Type B pancreatic cell (in vitro differentiated cells): ENCODE measurements at places on chromosomes 4 and X. TPM values are rescaled to one million over a fixed set of nuclear protein-coding genes. Genes with fewer than 3 reads are reported as not detected.

DNA sequence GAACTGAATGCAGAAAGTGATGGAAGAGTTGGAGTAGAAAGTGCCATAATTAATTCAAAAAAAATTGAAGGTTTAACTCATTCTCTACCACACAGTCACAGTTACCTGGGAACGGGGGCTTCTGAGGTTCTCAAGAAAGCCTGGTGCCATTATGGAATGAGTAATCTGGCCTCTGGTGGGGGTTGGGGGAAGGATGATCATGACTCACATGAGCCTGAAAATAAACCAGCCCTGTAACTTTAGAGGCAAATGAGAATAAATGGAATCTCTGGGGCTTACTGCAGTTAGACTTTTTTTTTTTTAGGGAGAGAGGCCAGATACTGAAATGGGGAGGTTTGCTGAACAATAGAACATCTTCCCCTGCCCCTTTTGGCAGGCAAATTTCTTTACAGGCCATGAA, 55.3 kb downstream of the SOD3 start:
- no peak for DNase-seq

Gene WAS
- 0.62 and 0.82 TPM in 2 replicates for total RNA-seq

Gene ESX1
- 0.19 TPM in 1 of 2 replicates, not detected in the other for total RNA-seq

GRCh38 chr4:17577665-17578481, 875 bp downstream of the LAP3 start:
- DNase-seq: no peak

DNA sequence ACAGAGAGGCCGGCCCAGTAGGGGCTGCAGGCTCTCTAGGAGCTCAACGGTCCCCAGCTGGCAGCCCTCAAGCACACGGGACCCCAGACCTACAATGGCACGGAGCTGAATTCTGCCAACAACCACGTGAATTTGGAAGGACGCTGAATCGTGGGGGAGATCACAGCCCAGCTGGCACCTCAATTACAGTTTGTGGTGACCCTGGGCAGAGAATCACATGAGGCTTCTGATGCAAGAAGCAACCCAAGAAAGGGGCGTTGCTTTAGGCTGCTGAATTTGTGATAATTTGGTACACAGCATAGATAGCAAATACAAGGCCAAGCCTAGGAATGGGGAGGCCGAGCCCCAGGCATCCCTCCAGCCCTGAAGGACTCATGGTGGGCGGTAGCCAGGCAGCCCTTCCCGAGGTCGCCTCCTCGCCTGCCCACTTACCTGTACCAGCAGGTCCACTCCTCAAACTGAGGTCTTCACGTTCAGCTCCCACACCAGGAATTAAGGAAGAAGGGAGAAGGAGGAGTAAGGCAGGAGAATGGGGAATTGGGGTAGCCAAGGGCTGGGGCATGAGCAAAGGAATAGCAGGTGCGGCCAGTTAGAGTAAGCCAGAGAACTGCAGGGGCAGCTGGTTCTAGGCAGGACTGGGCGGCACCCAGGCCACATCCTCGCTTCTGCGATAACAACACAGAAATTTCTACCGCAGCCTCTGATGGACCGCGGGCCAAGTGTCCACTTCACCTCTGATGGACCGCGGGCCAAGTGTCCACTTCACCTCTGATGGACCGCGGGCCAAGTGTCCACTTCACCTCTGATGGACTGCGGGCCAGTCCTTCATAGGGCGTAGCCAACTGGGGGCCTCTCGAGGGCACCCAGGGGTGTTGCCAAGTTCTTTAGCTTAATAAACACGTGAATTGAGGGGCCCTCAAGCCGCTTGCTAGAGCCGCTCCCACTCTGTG, 23.4 kb upstream of the HTRA3 start:
- DNase-seq: no peak

DNA sequence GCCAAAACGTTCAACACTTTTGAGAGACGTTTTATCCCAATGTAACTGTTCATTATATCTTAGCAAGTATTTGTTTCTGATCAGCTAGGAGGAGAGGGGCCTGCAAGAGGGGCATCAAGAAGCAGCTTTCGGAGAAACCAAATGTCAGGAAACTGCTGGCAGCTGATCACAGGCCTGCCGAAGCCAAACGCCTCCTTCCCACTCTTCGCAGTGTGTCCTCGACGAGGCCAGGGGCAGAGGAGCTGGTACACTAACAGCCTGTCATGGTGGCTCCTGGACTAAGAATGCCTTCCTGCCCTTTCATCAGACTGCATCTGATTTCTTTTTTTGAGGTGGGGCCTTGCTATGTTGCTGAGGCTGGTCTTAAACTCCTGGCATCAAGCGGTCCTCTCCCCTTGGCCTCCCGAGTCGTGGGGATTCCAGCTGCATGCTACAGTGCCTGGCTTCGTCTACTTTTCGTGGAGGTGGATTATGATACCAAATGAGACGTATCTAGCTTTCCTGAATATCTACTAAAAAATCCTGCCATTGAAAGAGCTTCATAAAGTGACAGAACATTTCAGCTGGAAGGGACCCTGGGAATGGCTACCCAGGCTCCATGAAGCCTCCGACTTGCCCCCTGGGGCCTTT, 134.8 kb downstream of the AFAP1 start:
- no peak for DNase-seq
